Omental fat pad (tissue), 4 donors: ENCODE measurements at places on chromosomes 2 and 18. TPM values are rescaled to one million over a fixed set of nuclear protein-coding genes. Genes with fewer than 3 reads are reported as not detected.

- DNase-seq: no peak
These were observed 91.4 kb downstream of the AOX1 start for GRCh38 chr2:200677171-200677570.

The ST8SIA3 gene
- total RNA-seq: not detected

- no peak for DNase-seq
These were observed 61.5 kb downstream of the PTPN4 start for GRCh38 chr2:119821266-119821665.

DNA sequence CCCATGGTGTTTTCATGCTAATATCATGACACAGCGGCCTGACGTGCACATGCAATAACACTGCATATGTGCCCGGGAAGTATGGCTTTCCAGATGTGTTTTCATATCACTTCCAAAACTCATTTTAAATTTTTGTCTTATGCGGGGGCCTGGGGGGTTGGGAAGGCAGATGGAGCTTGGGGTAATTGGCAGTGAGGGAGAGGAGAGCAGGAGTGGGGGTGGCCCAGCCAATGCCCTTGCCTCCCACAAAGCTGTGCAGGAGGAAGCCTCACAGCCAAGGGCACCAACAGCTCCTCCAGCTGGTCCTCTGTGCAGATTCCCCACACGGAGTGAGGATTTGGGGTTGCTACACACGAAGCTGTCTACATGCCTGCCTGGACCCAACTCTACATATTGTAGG, 805.2 kb downstream of the GALR1 start:
- no peak for DNase-seq

GRCh38 chr2:231935207-231935524, 9.0 kb upstream of the NPPC start:
- DNase-seq: no peak

The PDE11A gene
- total RNA-seq: not detected

The PKDCC gene
- 72.6 TPM for total RNA-seq

GRCh38 chr2:47086054-47086471, 69.0 kb downstream of the STPG4 start:
- peak; percentile 21 for DNase-seq

The GAREM2 gene
- total RNA-seq: 1.8 TPM

- DNase-seq: no peak
These were observed 789.7 kb upstream of the RAB6C start for GRCh38 chr2:129189617-129190319.

DNA sequence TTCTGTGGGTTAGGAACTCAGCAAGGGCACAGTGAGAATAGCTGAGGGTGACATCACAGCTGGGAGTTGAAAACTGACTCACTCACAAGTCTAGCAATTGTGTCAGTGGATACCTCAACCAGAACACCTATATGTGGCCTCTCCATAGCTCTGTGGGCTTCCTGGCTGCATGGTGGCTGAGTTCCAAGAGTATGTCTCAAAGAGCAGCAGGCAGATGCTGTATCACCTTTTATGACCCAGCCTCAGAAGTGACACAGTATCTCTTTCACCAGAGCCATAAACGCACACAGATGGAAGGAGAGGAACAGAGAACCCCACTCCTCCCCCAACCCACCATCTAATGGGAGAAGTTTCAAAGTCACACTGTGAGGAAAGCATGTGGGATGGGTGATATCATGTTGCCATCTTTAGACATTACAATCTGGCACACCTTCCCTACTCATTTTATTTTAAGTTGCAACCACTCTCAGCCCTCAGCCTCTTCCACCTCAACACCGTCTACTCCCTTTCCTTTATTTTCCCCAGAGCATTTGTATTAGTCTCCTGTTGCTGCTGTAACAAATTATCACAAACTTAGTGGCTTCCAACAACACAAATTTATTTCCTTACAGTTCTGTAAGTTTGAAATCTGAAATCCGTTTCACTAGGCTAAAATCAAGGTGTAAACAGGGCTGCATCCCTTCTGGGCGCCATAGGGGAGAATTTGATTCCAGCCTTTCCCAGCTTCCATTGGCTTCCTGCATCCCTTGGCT, 134.6 kb upstream of the SPATS2L start:
- DNase-seq: no peak

DNA sequence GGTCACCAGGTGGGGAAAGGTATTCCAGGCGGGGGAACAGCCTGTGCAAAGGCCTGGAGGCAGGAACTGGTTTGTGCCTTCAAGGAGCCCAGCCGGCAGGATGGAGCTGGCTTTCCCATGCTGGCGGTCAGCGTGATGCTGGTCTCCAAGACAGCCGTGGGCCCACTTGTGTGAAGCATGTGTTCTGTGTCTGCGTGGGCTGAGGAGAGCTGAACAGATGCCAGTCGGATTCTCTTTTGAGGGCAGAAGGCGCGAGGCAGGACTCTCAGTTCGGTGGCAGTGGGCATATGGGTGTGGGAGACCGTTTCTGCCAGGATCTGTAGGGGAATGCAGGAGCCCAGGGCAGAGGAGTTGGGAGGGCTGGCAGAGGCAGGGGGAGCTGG, 191.6 kb downstream of the TWIST2 start:
- DNase-seq: no peak

GRCh38 chr2:179925713-179926112, 64.3 kb upstream of the ZNF385B start:
- DNase-seq: no peak

The ALPI gene
- not detected for total RNA-seq

- DNase-seq: no peak
These were observed 562.7 kb upstream of the SLC39A10 start for GRCh38 chr2:195094330-195094729.

GRCh38 chr2:105338020-105338385, 663 bp downstream of the C2orf49 start:
- DNase-seq: no peak

- DNase-seq: no peak
These were observed 147.6 kb upstream of the SMAD7 start for GRCh38 chr18:49098386-49098785.

DNA sequence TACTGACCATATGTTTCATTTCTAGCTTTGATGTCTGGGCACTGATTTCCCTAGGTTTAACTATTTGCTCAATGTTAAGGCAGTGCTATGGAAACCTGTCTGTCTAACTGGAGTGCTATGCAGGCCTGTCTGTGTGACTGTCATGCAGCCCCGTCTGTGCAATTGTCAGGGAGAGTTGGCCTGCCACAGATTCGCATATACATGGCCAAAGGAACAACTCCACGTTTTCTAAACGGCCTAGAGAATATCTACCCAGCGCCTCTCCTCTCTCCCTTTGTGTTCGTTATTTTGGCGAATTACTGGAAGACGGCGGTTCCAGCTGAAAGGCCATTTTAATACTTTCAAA, 59.6 kb upstream of the PSME4 start:
- no peak for DNase-seq

GRCh38 chr2:62339837-62340236, 143.9 kb downstream of the B3GNT2 start:
- DNase-seq: no peak

- no peak for DNase-seq
These were observed 8.2 kb upstream of the FAM98A start for GRCh38 chr2:33607251-33607721.

- no peak for DNase-seq
These were observed 321.5 kb downstream of the RND3 start for GRCh38 chr2:150165988-150166312.

DNA sequence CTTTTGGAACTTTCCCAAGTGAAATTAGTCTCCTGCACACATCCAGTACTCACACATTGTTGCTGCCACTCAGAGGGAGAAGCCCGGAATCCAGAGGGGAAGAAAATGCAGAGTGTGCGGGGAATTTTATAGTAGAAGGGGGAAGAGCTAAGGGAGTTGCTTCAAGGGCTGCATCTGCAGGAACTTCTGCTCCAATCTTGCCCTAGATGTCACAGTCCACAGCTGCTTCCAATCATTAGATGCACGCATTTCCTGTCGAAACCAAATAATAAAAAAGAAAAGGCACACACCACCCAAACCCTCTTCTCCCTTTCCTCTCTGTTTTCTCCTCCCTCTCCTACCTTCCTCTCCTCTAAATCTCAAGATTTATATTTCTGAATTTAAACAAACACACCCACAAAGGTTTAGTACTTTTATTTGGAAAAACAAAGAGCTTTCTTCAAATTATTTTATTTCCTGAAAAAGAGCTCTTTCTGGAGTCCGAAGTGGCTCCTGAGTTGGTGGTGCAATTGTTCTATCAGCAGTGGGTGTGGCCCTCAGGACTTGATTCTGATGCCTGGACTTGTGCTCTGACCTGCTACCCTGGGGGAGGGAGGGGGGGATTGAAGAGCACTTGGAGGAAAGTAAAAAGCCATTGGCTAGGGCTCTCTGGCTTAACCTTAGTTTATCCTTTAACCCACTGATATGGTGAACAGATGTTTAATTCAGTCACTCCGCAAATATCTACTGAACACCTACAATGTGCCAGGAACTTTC, 72.0 kb downstream of the KCNE4 start:
- no peak for DNase-seq

DNA sequence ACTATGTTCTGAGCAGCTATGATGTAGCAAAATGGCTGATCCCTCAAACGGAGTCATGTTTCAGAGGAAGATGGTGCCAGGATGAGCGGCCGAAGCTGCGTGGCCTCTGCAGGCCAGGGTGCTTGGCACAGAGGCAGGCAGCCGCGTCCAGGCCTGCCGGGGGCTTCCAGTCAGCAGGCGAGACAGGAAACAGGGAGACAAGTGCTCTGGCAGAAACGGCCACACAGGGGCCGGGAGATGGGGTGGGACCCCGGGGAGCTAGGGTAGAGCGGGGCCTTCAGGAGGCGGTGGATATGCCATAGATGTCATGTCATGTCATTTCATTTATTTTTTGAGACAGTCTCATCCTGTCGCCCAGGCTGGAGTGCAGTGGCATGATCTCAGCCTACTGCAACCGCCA, 50.7 kb downstream of the EIPR1 start:
- DNase-seq: no peak

GRCh38 chr2:64383016-64383591, 70.9 kb upstream of the LGALSL start:
- DNase-seq: no peak

GRCh38 chr2:5546181-5546580, 146.0 kb upstream of the SOX11 start:
- no peak for DNase-seq

The MOCOS gene
- total RNA-seq: 6.0 TPM

GRCh38 chr2:33441235-33441810, 35.1 kb upstream of the RASGRP3 start:
- no peak for DNase-seq

The PIEZO2 gene
- 3.5 TPM for total RNA-seq

The MRPS5 gene
- total RNA-seq: 60.6 TPM

The USP34 gene
- total RNA-seq: 139 TPM

DNA sequence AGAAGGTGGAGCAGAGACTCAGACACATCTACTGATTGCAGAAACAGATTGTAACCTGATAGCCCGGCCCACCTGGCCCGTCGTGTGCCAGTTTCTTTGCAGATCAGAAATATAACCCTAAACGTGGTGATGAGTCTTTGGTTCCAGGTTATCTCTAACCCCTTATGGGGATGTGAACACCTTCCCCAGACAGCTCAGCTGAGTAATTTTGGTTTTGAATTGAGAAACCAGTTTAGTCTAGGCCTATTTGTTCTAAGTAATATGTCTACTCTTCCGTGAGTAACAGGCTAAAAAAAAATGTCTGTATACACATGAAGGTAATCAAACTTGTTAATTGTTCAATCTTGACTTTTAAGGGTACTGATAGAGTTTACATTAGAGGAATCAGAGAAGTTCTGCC, 35.7 kb downstream of the RASGRP3 start:
- DNase-seq: no peak

The ZAP70 gene
- 4.9 TPM for total RNA-seq

- DNase-seq: no peak
These were observed 338.0 kb downstream of the TNS1 start for GRCh38 chr2:217664761-217665160.

GRCh38 chr2:216833061-216833460, 26.8 kb downstream of the TNP1 start:
- DNase-seq: no peak

DNA sequence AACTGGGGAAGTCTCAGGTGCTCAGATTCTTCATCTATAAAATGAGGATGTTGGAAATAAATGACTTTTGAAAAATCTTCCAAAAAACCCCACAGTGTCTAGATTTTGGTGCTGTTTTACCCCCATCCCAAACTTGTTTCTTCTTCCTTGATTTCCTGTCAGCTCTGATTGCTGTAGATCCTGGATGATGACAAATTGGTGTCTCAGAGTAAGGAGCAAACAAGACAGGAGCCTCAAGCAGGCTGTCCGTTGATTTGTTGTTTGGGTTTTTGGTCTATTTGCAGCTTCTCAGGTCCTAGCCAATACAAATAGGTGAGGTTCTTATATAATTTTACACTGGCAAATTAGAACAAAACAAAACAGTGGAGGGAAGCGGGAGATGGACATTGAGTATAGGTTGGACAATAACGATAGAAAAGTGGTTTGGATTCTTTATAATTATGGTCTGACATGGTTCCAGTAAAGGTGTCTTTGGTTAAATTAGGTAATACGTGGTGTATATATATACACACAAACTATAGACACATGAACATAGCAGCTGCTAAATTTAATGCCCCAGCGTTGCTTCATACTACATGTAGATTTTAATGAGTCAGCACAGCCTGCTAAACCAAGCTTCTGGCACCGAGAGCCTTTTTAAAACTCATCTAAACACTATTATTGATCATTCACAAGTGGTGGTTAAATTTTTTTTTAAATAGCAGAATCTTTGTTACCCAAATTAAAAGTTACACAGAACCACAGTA, 142.5 kb downstream of the FMNL2 start:
- DNase-seq: no peak

- no peak for DNase-seq
These were observed 231.9 kb upstream of the MGAT5 start for GRCh38 chr2:134021830-134022524.

DNA sequence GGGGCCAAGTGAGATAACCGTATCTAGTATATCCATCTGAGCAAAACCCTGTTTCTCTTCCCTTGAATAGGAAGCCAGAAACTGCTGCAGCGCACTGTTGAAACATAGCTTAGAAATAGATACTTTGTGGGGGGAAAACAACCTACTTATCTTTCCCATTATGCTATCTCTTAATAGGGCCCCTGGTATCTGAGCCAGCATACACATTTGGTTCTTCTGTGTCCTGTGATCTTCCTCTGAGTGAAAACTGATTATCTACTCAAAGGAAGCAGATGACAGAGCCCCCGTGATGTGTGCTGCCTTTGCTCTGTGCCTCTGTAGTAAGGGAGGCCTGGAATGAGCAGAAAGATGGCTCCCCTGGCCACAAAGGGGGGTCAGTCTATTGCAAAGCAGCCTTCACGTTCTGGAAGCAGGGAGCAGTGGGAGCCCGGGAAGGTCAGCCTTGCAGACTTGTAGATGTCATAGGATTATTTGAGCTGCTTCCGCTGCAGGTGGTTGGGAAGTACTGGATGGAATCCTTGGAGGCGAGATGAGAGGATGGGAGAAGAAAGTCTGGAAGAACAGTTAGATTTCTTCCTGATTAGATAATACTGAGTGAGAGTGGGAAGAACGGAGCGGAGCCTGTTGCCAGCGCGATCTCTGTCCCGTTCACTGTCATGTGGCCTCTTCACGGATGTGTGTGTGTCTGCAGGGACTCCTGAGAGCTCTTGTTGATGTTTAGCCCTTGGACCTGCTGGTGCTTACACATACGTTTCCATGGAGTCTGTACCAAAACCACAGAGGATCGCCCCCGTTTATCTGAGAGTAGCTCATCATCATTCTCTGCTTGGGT, 150.1 kb downstream of the AGAP1 start:
- no peak for DNase-seq

GRCh38 chr2:238231251-238231793, 8.5 kb downstream of the HES6 start:
- peak; percentile 73 for DNase-seq

- no peak for DNase-seq
These were observed 126.9 kb downstream of the SOX11 start for GRCh38 chr2:5818961-5819600.
